ENCODE measurements at places on chromosomes 4 and X.

GRCh38 chr4:54449999-54450398 is 207.8 kb upstream of the KIT start:
- DNase-seq: no peak

GRCh38 chr4:78213218-78213617 is 156.1 kb downstream of the FRAS1 start:
- DNase-seq: no peak

- DNase-seq: no peak
Observed at GRCh38 chrX:71143508-71143907, 1.1 kb upstream of the NLGN3 start.

DNA sequence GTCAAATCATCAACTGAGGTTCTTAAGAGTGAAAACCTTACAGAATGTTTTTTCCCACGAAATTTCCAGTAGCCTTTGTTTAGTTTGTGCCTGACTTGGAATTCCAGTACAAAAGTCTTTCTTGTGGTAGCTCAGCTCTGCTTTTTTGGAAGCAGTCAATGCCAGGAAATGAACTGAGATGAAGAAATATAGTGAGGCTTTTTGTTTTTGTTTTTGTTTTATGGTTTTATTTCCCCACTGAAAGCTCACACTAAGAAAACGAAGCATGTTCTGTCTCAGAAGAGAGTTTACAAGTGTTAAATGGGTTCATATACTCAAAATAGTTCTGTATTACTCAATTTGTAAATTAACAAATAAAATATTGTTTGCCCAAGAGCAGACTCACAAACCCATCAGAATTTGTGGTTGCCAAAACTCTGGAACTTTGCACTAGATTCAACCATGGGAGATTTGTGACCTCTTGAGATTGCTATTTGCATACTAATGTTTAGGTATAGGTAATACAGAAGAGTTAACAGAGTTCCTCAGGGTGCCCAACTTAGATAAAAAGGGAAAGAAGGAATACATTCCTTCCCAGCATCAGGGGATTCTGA is 1060.8 kb downstream of the FAT4 start:
- no peak for DNase-seq

DNA sequence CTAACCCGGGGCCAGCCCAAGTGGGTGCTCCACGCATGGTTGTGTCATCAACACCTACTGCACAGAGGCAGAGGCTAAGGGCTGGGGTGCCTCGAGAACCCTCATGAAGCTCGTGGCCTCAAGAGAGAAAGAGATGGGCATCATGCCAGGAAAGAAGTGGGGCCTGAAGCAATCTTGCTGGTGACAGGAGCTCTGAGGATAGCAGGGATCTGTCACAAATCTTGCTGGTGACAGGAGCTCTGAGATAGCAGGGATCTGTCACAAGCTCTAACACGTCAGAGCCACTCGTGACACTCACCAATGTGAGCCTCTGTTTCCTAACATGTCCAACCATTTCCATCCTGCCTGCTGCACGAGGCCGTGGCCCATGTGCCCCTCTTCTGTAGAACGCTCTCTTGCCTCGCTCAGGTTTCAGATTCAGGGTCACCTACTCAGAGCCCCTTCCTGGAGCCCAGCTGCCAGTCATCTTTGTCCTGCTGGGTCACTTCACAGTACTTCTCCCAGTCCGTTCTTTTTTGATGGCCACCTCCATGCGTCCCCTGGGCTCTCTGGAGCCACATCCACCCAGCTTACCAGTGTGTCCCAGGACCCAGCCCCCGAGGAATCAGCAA is 21.1 kb downstream of the PNMA6E start:
- DNase-seq: no peak

DNA sequence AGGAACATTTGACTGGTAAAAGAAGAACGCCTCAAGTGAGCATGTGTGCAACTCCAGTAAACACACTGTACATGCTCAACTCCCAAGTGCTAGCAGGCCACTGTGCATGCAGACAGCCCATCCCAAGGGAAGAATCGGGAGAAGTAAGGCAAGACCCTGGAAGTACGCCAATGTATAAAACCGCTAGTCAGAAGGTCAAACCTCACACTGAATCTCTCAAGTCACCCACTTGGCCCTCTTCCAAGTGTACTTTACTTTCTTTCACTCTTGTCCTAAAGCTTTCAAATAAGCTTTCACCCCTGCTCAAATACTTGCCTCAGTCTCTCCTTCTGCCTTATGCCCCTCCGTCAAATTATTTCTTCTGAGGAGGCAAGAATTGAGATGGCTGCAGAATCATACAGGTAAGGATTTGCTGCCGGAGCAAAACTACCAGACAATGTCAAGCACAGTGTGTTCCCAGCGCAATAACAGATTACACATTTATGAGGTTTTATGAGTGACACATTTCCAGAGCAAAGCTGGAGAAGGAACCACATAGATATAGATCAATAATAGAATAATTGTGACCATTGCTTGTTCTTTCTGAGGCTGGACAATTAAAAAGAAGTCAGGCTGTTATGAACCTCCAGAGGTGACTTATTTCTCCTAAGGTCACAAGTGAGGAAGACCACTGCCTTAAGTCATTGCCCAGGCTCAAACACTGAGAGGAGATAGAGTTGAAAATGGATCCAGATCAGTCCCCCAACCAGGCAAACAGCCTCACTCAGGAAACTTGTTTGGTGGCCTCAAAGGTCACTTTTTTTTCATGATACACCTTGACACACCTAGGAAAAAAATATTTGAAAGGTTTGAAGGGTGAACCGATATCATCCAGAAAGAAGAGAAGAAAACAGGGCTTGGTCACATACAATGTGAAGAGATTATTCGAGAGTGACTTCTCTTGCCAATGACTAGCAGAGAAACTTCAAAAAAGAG is 26.3 kb downstream of the CXCL1 start:
- no peak for DNase-seq

- no peak for DNase-seq
Observed at GRCh38 chrX:106626789-106627188, 15.0 kb downstream of the RADX start.

- DNase-seq: no peak
Observed at GRCh38 chr4:108337923-108338322, 169.2 kb upstream of the LEF1 start.

DNA sequence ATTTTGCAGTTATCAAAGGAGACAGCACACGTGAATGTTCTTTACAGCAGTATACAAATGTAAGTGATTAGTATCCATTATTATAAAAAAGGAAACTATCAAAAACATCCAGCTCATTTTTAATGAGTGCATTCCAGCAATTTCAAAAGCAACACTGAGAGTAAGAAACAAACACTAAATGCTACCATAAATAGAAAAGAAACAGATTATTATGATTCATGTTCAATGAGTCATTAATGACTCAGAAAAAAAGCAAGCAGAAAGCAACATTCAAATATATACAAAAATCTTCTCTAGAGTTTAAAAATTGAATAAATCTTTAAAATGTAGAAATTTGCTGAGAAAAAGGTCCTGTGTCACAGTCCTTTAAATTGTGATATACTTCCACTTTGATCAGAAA is 346.5 kb upstream of the FMR1 start:
- no peak for DNase-seq

GRCh38 chrX:50988649-50989048 is 78.1 kb downstream of the BMP15 start:
- no peak for DNase-seq

- DNase-seq: no peak
Observed at GRCh38 chrX:131277543-131278136, 11.5 kb downstream of the IGSF1 start.

DNA sequence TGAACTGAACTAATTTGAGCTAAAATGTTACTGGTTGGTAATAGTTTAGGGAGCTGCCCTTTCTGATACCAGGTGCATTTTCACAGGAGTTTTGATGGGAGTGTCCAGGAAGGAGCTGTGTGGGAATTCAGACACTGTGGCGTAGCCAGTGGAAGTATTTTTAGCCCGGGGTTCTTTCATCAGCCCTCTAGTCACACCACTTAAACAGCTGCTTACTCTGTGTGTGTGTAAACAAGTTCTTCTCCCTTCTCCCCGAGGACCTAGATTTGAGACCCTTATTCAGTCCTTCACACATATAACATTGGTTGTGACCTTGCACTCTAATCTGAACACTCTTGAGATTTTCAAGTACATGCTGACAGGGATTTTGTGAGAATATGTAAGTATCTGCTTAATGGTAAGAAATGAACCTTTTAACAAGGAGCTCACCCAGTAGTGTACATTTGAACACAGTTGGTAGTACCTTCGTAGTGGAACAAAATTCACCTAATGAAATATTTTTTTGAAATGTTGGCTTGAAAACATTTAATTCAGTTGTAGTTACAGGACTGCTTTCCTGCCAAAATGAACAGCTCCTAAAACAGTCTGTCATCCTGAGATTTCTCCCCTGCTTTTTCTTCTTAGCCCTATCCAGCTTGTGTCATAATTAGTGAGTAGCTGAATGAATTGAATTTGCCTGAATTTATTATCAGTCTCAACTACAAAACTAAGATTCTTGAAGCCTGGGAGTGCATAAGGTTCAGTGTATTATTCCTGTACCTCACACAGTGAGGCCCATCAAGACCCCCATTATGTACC is 61.8 kb downstream of the BMPR1B start:
- no peak for DNase-seq

- no peak for DNase-seq
Observed at GRCh38 chrX:47247999-47248320, 15.2 kb downstream of the USP11 start.

GRCh38 chrX:33207056-33207455 is 4.3 kb downstream of the DMD start:
- DNase-seq: no peak

GRCh38 chr4:36328130-36328529 is 46.7 kb downstream of the DTHD1 start:
- no peak for DNase-seq

GRCh38 chr4:84648863-84649647 is 66.1 kb downstream of the CDS1 start:
- no peak for DNase-seq

DNA sequence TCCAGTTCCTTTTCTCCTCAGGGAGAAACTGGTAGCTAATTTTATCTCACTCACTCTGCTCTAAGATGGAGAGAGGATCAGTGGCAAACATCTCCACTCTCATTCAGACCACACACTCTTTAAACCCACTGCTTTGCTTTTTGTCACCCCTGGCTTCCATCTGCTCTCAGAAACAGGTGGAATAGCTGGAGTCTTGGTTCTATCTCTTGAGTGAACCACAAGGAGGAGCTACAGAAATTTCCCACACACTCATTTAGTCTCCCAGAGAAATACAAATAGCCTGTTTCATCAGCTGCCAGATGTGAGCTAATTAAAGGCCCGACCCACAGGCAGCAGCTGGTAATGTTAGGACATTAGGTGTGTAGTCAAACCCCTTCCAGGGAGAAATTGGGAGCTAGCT is 96.6 kb downstream of the STPG2 start:
- DNase-seq: no peak

- DNase-seq: peak; percentile 14
Observed at GRCh38 chrX:50579955-50580354, 109.3 kb upstream of the DGKK start.

DNA sequence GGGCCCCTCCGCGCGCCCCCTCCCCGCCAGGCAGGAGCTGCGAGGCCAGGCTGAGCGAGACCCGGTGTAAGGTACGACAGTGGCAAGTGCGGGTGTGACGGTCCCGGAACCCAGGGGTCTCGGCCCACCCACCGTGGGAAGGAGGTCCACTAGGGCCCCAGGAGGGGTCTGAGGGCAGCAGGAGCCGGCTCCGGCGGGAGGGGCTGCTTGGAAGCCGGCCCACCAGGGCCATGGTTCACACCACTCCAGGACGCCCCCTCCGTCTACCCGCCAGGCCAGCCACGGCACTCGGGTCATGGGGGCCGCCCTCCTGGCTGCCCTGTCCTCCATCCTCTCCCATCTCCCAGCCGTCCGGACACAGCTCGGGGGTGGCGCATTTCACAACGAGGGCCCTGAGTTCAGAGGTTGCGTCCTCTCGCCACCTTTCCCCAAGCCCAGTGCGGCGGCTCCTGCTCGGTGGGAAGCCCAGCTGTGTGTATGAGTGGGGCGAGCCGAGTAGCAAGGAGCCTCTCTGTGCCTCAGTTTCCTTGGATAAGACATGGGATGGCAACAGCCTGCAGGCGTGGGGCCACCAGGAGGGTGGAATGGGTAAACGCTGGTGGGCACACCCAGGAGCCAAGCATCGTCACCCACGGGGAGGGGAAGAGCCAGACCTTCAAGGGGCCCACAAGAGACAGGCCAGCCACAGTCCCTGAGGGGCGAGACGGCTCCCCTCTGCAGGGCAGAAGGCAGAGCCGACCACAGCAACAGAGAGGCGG is 81.3 kb downstream of the FAM53A start:
- DNase-seq: no peak

DNA sequence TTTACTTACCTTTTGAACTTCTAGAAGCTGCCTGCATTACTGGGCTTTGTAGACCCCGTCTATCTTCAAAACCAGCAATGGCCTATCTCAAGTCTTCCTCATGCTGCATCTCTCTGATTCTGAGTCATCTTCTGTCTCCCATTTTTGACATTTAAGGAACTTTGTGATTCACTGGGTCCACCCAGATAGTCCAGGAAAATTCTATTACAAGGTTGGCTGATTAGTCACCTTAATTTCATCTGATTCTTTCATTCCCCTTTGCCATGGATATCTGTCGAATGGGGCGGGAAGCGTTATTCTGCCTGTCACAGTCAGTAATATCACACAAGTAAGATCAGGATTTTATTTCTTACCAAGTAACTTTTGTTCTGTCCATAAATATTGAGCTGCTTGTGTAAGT is 618.0 kb downstream of the CCSER1 start:
- DNase-seq: no peak

DNA sequence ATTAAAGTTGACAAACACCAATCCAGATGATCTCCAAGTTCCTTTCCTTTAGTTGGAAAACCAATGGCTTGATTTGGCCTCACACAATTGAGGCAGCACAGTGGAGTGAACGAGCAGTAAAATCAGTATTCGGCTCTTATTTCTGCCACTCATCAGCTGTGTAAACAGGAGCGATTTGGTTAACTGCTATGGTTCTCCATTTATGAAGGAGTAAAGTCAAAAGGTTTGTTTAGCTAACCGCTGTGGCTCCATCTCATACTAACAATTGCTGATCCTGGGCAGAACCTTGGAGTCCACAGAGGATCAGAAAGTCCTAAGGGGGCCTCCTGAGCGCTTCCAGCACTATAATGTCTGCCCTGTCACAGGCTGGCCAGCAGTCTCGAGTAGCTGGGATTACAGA is 54.5 kb upstream of the EXOC1L start:
- DNase-seq: no peak

DNA sequence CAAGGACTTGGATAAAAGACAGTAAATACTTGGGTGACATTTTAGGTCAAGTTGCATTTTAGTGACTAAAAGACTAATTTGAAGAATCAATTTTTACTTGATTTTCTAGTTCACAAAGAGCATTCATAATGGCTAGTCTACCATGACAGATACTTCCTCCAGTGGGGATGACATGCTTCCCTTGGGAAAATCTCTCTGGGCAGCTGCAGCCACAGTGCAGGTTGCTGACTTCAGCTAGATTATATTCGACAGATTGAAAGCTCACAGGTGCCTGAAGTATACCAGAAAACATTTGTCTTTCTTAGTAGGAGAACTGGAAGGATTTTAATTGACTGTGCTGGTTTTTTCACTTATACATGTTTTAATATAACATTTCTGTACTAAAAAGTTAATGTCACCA is 209.6 kb upstream of the MAGEB2 start:
- no peak for DNase-seq

Measured in CD8-positive, alpha-beta memory T cell (primary cell).